Cardiac ventricle fibroblast (primary cell): ENCODE measurements at places on chromosomes 4 and X. TPM values are rescaled to one million over a fixed set of nuclear protein-coding genes. Genes with fewer than 3 reads are reported as not detected.

ZIC3 gene
- total RNA-seq: not detected in 2 replicates

PPARGC1A gene
- 2.2 and 2.7 TPM in 2 replicates for total RNA-seq

CXCL8 gene
- 9.1 and 11.1 TPM in 2 replicates for total RNA-seq

AKAP14 gene
- total RNA-seq: not detected in 2 replicates

AFF2 gene
- total RNA-seq: 0.12 and 0.29 TPM in 2 replicates

ZCCHC12 gene
- not detected in 2 replicates for total RNA-seq

TRIML2 gene
- total RNA-seq: not detected in 2 replicates

BEX4 gene
- 16.7 and 17.5 TPM in 2 replicates for total RNA-seq

FATE1 gene
- 0.75 and 1.7 TPM in 2 replicates for total RNA-seq

IL2RG gene
- not detected in 2 replicates for total RNA-seq

SPP1 gene
- total RNA-seq: not detected in 2 replicates

CDK16 gene
- 56.9 and 75.4 TPM in 2 replicates for total RNA-seq

FAT1 gene
- total RNA-seq: 79.1 and 97.8 TPM in 2 replicates

PIN4 gene
- total RNA-seq: 7.6 and 8.3 TPM in 2 replicates

SLC9A7 gene
- total RNA-seq: 4.8 and 5.8 TPM in 2 replicates

NWD2 gene
- total RNA-seq: not detected in 2 replicates

CHRDL1 gene
- 6.0 and 7.7 TPM in 2 replicates for total RNA-seq

NUDT10 gene
- total RNA-seq: 1.2 and 2.1 TPM in 2 replicates

AADAT gene
- 4.6 and 5.2 TPM in 2 replicates for total RNA-seq

TMSB15C gene
- 0.73 and 2.2 TPM in 2 replicates for total RNA-seq

SFRP2 gene
- total RNA-seq: 0.19 TPM in 1 of 2 replicates, not detected in the other

ADGRG4 gene
- total RNA-seq: not detected in 2 replicates

GPR173 gene
- total RNA-seq: 1.7 and 2.6 TPM in 2 replicates

CD40LG gene
- total RNA-seq: not detected in 2 replicates

ASB9 gene
- 0.34 TPM in 1 of 2 replicates, not detected in the other for total RNA-seq

C4orf54 gene
- not detected in 2 replicates for total RNA-seq

PPP3CA gene
- 34.1 and 37.0 TPM in 2 replicates for total RNA-seq

TCEAL6 gene
- total RNA-seq: not detected in 2 replicates

GPC4 gene
- 5.7 and 6.2 TPM in 2 replicates for total RNA-seq

CXorf58 gene
- total RNA-seq: not detected in 2 replicates

UGT2B15 gene
- total RNA-seq: not detected in 2 replicates

FRMPD3 gene
- under 0.01 TPM in 1 of 2 replicates, not detected in the other for total RNA-seq

SCML1 gene
- total RNA-seq: 5.9 and 7.4 TPM in 2 replicates

TXK gene
- not detected in 2 replicates for total RNA-seq

MAGEE2 gene
- not detected in 2 replicates for total RNA-seq

TMEM192 gene
- total RNA-seq: 8.2 and 12.9 TPM in 2 replicates

RRH gene
- total RNA-seq: 0.12 TPM in 1 of 2 replicates, not detected in the other

UGT2B10 gene
- total RNA-seq: not detected in 2 replicates

PSAPL1 gene
- under 0.01 TPM in 1 of 2 replicates, not detected in the other for total RNA-seq

ADAMTS3 gene
- 1.7 and 2.9 TPM in 2 replicates for total RNA-seq

NKX3-2 gene
- not detected in 2 replicates for total RNA-seq

FGFR3 gene
- 0.19 and 0.24 TPM in 2 replicates for total RNA-seq

TREX2 gene
- 1.1 and 5.5 TPM in 2 replicates for total RNA-seq

SYAP1 gene
- total RNA-seq: 19.6 and 21.7 TPM in 2 replicates

YY2 gene
- total RNA-seq: 0.56 and 2.3 TPM in 2 replicates

C4orf50 gene
- total RNA-seq: not detected in 2 replicates

CASP6 gene
- 8.4 and 10.7 TPM in 2 replicates for total RNA-seq

ALB gene
- not detected in 2 replicates for total RNA-seq

KLHL4 gene
- total RNA-seq: 2.7 and 3.1 TPM in 2 replicates

KIAA1210 gene
- not detected in 2 replicates for total RNA-seq
